Fibroblast of skin of back (primary cell): ENCODE measurements at places on chromosomes 2 and 18.

DNA sequence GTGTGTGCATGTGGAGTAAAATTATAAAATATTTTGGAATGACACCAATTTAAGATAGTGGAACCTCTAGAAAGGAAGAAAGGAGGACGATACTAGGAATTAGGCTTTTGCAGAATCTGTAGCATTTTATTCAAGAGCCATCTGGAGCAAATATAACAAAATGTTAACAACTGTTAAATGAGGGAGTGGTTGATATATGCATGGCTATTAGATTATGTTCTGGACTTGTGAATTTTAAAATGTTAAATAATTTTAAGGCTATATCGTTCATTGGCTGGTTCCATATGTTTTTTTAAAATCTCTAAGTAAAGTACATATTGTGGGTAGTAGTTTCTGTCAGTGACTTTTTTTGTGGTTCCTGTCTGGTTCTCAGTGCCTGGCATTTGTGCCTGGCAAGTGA lies 123.2 kb downstream of the PKP4 start:
- no peak for DNase-seq

DNA sequence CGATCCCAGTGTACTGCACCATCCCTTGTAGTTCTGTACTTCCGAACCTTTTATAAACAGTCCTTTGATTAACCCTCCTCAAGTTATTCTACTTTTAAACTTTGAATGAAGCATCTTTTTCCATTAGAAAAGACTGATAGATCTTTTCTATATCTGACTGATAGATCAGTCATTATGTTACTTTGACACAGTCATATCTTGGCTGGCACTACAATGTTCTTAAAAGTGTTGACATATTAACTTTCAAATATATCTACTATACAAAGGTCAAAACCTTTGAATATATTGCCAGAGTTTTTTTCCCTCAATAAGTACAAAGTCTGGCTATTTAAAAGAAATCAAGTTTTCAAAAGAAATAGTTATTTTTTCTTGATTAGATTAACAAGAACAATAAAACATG lies 35.4 kb upstream of the NABP1 start:
- no peak for DNase-seq

GRCh38 chr2:25757906-25758305 lies 84.5 kb upstream of the DTNB start:
- DNase-seq, result no peak

DNA sequence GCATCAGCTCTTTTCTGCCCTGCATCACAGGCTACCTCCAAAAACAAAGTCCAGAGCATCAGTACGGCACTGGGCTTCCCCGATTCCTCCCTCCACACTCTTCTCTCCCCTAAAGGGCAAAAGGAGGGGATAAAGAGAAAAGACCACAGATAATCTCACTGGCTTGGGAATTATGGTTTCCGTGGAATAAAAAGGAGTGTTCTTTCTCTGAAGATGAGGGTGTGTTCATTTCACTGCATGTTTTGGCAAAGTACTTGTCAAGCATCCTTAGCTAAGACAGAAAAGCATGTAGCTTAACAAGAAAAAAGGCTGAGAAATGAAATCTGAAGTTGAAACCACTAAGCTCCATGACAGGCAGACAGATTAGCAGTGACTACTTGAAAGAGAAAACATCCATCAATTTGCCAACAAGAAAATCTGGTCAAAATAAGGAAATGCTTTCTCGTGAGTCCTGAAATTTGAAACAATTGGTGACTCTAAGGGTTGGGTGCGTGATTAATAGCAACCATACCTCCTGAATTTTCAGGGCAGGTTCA lies 20.6 kb upstream of the DSG3 start:
- no peak for DNase-seq

DNA sequence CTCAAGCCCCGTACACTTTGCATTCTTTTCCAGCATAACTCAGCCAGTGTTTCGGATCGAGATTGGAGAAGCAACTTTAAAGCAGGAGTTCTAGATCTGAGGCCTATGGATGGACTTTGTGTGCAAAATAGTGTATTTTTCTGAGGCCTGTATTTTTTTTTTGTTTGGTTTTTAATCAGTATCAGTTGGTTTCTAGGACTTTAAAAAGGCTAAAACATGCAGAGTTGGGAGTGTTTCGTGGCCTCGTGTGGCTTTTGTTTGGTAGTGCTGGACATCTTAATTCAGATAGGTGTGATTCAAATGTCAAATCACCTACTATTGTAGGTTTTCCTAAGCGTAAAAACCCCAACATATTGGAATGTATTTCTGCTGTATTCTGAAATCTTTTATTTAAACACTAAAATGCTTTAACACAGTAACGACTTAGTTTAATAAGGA lies 282 bp upstream of the PUS10 start:
- DNase-seq, result no peak
